COR-L47 (cell line): ENCODE measurements at places on chromosomes 1 and 21.

DNA sequence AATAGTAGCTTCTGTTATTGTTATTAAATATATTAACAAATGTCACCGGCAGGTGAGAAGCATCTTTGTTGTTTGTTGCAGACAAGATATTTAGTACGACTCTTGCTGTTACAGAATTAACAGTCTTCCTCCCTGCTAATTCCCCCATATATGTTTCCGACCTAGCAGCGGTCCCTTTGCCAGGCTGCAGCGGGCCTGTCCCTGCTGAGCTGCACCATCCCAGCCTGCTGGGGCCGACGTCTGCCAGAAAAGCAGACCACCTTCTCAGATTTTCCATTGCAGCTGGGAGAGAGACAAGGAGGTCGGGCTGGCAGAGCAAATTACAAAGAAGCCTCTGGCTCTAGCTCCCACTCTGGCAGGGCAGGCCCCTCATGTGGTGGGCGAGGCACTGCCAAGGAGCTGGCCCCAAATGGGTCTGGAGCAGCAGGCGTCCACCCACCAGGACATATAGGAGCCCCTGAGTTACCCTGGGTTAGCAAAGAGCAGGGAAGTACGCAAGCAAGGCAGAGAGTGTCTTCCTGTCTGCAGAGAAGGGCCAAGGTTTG lies 142.7 kb downstream of the FOXD2 start:
- no peak for DNase-seq

- DNase-seq: peak; percentile 44
Observed at GRCh38 chr1:176897350-176898236, 266.9 kb downstream of the ASTN1 start.

- DNase-seq: no peak
Observed at GRCh38 chr1:16441282-16441665, 750 bp downstream of the NECAP2 start.

- no peak for DNase-seq
Observed at GRCh38 chr1:203059485-203059884, 26.3 kb downstream of the MYOG start.

DNA sequence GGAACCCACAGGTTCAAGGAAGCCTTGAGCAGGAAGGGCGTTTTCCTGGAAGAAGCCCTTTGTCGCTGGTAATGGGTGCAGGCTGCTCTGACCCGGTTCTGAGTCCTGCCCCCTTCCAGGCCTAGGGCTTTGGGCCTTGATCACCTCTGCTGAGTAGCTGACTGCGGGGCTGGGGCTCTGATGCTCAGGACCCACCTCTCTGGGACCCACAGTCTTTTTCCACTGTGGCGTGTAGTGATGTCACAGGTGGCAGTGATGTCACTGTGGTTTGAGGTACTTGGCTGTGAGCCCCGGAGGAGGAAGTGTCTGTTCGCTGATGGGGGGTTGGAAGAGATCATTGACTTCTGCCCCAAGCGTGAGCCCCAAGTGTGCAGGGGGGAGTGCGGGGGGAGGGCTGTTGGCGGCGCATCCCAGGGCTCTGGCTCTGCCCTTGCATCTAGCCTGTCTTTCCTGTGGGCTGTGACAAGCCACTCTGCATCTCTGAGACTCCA lies 6.9 kb downstream of the TNFRSF1B start:
- no peak for DNase-seq

DNA sequence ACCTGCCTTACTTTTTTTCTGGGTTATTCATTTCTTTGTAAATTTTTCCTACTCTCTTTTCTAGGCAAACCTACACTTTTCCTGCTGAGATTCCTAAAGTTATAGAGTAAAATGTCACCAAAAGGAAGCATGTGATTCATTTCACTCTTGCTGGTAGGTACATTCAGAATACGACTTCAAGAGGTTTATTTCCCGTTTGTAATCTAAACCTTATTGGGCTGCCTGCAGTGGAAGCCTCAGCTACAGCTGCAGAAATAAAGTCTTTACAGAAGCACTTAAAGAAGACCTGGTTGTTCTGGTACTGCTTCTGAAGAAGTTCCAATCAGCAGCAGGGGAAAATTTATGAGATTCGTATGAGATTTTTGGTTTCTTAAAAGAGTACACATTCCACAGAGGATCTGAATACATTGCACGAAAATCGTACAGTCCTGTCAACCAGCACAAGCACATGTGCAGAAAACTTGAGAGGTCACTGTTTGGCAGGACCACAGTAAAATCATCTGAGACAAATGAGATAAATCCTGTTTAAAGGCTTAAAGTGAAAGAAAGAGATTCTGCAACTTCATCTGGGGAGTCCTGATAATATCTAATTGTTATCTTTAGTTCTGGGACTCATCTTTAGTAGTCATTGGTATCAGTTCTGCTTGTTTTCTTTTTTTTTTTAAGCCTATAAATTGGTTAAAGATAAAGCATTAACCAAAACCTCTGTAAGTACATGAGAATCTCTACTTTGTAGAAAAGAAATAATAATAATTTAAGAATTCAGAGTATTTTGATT lies 109.9 kb upstream of the ADGRL2 start:
- no peak for DNase-seq

- DNase-seq: no peak
Observed at GRCh38 chr1:177741476-177741875, 228.4 kb downstream of the SEC16B start.

GRCh38 chr1:233668725-233669294 lies 54.9 kb downstream of the KCNK1 start:
- DNase-seq: peak; percentile 20

GRCh38 chr21:35227786-35228185 lies 178.7 kb upstream of the RUNX1 start:
- peak; percentile 68 for DNase-seq

- no peak for DNase-seq
Observed at GRCh38 chr1:173506437-173506836, 29.3 kb downstream of the PRDX6 start.

DNA sequence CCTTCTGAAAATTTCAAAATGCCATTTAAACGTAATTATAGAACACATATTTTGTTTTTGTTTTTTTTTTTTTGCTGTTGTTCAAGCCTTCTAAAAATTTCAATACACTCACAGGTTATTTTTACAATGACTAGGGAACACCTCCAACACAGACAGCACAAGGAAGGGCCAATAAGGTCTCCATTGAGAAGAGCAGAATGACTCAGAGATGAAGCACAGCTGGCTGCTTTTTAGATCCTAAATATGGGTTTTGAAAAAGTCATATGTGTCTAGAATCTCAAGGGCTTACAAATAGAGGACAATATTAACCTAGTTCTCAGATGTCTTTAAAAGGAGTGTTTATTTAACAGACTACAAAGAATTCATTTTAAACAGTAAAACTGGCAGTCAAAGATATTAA lies 104.6 kb downstream of the NEGR1 start:
- no peak for DNase-seq

DNA sequence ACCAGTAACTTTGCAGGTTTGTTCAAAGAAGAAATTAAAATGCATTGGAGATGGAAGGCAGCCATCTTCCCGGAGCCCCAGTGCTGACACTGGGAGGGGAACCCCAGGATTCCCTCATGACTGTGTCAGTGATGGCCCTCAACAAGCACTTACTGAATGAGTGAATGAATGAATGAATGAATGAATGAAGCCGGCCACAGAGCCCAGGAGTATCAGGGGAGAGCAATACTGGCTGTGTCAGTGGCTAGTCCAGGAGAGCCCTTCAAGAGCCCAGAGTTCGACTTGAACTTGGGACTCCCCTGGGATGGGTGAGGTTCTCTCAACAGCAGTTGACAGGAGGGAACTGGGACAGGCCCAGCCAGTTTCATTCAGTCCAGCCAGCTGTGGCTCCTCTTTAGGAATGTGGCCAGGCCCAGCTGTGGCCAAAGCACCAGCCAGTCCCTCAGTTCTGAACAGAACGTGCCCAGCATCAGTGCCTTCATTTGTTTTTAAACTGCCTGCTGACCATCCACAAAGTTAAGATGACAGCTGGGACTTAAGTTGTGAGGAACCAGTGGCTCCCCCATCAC lies 9.2 kb upstream of the ERG start:
- DNase-seq: no peak

DNA sequence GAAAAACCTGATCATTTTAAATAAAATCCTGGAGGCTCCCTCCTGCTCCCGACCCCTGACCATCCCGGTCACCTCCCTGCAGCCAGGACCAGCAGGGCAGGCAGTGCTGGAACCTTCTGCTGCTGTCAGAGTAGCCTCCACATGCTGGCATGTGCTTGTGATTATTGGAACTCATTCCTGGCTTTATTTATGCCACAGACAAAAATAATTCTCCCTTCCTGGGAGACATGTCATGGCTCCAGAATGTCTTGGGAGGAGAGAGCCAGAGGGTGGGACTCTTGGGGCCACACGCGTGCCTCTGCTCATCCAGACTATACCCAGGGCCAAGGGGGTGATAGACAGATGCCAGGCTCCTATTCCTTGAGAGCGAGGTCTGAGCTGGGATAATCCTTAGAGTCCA lies 183.6 kb upstream of the RAB4A start:
- DNase-seq: no peak

DNA sequence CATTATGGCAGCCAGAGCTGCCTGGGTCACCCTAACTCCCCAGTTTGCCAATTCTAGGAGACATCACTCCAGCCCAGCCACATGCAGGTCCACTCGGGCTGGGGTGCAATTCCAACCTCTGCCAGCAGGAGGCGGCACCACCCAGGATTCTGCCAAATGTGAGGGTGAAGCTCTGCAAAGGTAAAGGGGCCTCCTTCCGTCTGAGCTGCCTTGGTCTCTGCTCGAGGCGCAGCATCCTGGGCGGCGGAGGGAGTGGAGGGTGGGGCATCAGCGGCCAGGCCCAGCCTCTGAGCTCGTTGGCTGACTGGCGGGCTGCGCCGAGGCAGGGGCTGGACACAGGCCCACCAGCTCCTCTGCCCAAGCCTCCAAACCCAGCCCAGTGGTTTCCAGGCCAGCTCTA lies 63.8 kb downstream of the ARHGEF16 start:
- DNase-seq: no peak

- DNase-seq: no peak
Observed at GRCh38 chr1:12521096-12521495, 96.9 kb downstream of the DHRS3 start.

DNA sequence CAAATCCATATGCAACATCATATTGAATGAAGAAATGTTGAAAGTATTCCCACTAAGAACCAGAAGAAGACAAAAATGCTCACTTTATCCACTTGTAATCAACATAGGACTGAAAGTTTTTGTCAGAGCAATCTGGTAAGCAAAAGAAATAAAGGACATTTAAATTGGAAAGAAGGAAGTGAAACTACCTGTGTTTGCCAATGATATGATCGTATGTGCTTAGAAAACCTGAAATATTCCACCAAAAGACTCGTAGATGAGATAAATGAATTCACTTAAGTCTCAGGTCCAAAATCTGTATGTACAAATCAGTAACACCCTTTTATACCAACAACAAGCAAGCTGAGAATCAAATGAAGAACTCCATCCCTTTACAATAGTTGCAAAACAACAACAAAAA lies 8.5 kb downstream of the PRAMEF1 start:
- DNase-seq: no peak

DNA sequence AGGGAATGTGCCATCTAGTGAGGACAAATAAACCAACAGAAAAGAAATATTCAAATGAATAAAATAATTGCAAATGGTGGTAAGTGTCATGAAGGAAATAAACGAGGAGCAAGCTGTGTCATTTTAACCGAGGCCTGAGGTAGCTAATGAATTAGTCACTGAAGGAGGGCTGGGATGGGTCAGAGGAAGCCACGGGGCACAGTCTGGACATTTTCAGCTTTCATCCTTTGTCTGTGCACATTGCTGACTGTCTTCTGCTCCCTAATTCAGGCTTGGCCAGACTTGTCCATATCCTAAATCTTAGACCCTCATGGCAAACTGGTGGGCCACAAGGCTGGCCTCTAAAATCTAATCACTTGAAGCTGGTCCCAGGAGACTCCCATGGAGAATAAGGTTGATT lies 138.4 kb downstream of the RHOU start:
- no peak for DNase-seq

DNA sequence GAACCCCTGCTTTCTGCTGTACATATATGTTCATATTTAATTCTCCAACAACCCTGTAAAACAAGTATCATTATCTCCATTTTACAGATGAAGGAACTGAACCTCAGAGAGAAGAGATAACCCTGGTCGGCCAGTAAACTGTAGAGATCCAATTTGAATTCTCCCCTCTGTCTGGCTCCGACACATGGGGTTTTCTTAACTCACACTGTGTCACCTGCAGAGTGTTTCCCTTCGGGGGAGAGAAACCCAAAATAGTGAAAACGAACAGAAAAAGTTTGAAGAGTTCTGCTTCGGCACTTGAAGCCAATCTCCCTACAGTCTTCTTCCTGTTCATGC lies 17.4 kb upstream of the BCAR3 start:
- DNase-seq: no peak

DNA sequence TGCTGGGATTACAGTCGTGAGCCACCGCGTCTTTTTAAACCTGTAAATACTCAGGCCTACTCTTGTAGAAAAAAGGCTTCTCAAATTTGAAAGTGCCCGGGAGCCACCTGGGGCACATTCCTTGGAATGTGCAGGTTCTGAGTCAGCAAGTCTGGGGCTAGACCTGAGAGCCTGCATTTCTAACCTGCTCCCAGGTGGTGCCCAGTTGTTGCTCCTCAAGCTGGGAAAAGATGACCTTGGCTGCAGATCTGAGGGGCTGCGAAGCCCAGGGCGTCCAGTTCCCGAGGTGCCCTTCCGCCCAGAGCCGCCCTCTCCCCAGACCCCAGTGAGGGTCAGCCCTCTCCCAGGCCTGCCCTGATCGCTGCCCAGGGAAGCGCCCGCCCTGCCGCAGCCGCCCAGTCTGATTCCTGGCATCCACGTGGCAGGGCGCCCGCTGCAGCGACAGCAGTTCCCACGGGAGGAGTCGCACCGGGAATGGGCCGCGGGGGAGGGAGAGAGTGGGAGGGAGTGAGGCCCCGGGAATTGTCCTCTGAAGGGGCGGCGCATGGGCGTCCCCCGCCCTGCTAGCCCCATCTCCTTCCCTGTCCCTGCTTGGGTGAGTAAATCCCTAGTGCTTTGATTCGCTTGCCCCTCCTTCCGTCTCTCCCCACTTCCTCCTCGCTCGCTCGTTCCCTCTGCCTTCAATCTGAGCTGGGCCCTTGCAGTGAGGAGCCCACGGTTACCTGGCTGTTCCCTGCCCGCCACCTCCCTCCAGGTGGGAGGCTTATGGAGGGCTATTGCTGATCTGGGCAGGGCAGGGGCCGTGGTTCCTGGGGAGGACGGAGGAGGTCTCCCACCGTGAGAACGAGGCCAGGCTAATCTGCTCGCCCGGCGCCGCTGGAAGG lies 18.8 kb upstream of the TENT5B start:
- peak; percentile 52 for DNase-seq

DNA sequence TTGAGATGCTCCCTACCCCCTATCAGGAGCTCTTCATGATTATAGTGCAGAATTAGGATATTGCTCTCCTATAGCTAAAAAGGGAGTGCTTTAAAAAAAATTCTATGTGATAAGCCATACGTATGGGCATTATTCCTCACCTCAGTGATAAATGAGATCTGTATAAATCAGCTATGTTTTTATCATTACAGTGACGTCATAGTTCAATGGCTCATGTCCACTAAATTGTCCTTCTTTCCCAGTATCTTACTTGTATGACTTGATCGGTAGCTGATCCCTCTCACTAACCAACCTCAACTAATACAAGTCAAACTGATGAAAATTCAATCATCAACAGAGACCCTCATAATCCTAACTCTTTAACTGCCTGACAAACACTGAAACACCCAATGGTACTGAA lies 93.3 kb downstream of the TBX15 start:
- no peak for DNase-seq

GRCh38 chr1:101357444-101357986 lies 120.7 kb downstream of the S1PR1 start:
- DNase-seq: peak; percentile 74

- no peak for DNase-seq
Observed at GRCh38 chr1:13823936-13824335, 123.9 kb downstream of the PRDM2 start.
